ENCODE measurements at places on chromosomes 7 and 10.
A peak's percentile ranks its signal among the peaks of the same experiment; 100 is the strongest.

GRCh38 chr10:128571745-128572144, 445.5 kb upstream of the MKI67 start:
- no peak for DNase-seq

DNA sequence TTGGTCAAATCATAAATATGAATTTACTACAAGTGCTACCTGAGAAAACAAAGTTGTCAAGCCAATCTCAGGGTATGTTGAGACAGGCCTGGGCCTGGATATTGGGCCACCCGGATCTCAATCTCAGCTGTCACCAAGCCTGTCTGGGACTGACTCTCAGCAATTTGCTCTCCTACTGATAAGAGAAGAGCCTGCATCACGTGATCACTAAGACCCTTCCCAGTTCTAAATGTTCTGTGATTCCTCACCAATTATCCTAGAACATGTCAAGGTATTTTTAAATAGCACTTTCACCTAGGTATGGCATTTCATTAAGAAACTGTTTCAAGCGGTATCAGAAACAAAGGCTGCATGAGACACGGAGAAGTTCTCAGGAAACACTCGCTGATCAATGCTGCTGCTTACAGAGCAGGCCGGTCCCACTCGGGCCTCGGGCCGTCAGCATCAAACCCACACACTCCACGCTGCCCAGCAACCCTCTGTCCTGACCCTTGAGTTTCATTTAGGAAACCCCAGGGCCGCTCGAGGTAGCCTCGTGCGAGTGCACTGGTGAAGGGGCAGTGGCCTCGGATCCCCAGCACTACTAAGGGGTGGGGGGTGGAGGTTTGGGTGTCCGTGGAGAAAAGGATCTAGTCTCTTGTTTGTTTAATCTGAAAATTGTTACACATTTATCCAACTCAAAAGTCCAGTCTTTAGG, 4.1 kb downstream of the KLF6 start:
- no peak for DNase-seq

DNA sequence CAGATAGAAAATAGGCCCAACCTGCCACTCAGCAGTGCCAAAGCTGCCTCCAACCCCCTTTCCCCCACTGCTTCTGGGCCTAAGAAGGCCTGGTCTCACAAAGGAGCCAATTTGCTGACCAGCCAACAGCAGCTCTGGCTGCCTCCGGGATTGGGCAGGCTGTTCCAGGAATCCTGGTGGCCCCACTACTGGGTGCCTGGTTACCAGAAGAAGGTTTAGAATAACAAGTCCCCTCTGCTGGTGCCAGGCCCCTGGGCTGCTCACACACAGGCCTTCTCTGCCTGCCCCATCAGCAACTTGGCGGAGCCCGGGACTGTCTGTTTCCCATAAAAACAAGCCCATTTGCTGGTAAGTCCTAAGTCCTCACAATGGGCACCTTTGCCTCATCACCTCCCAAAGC, 1.2 kb downstream of the PHKG1 start:
- no peak for DNase-seq

DNA sequence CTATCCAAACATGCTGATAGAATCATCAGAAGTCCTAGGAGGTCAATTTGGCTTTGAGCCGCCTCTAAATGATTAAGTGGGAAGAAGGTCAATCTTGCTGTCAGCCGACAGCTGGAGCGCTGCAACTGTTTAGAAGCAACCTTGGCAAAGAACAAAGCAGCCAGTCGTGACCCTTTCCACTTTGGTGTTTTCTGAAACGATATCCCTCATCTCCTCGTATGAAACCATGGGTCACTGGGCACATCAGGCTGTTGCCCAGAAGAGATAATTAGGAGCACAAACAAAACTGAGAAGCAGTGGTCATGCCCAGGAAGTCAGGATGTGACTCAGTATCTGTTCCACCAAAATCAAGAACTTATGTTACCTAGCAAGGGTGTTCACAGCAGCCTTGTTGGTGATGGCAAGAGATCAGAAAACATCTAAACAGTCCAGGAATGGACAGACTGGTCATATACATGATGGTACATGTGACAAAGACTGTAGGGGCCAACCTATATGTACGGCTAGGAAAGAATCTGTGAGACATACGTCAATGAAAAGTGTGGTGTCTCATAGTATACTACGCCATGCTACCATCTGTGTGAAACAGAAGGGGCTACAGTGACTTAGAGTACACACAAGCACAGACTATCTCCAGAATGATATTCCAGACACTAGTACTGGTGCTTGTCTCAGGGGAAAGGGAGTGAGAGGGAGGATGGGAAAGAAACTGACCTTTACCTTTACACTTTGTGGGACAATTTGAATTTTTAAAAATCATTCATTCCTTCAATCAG, 22.4 kb downstream of the STN1 start:
- DNase-seq: no peak

DNA sequence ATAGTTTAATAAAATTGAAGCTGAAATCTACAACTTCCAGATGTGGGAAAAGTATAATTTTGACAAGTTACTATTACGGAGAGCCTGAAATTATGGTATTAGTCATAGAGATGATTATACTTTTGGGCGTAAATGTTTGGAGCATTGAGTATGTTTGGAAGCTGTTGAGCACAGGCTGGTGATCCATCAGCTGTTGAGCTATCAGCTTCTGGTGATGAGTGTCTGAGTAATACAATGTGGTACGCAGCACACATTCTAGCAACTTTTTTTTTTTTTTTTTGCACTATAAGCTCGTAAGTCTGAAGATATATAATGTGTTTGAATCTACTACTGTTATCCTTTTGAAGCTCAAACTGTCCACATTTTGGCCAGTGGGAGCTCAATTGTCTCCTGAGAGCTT, 123.4 kb downstream of the ATE1 start:
- no peak for DNase-seq

GRCh38 chr7:80678707-80679106, 40.3 kb downstream of the CD36 start:
- no peak for DNase-seq

- DNase-seq: no peak
Observed at GRCh38 chr10:62851442-62851841, 35.3 kb upstream of the EGR2 start.

DNA sequence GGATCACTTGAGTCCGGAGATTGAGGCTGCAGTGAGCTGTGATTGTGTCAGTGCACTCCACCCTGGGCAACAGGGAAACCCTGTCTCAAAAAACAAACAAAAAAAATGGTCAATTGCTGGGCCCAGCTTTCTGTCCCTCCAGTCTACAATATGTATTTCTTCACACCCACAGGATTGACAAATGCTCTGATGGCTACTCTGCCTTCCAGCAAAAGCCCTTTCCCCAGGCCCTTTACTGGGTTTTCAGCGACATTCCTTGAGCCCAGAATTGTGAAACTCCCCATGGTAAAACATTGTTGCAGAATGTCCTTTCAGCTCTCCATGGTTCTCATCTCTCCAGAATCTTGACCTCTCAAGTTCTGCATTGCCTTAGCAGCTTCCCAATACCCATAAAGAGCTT, 23.7 kb upstream of the TNKS2 start:
- no peak for DNase-seq

DNA sequence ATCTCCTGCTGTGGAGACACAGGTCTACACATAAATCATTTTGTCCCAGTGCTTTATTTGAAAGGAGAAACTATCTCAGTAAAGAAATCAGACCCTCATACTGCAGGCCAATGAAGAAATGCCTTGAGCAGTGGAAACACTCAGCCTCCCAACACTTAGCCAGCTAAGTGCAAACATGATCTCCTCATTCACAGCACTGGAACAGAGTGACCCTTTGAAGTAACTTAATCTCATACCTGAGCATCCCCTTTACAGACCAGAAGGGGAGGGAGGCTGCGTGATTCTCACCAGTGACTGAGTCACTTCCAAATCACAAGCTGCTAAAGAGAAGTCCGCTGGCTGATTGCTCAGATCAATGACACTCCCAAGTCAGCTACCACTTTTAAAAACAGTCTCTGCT, 4.5 kb downstream of the CHST15 start:
- DNase-seq: no peak

GRCh38 chr7:158672975-158673374, 31.6 kb downstream of the NCAPG2 start:
- no peak for DNase-seq

DNA sequence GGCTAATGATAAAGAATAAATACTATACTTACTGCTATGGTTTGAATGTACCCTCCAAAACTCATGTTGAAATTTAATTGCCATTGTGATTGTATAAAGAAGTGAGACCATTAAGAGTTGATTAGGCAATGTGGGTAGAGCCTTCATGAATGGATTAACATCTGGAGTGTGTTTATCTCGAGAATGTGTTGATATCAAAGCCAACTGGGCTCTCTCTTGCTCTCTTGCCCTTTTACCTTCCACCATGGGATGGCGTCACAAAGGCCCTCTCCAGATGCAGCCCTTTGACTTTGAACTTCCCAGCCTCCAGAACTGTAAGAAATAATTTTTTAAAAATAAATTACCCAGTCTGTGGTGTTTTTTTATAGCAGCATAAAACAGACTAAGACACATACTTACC, 50.1 kb upstream of the GHITM start:
- DNase-seq: no peak

GRCh38 chr10:99921948-99922347, 87.8 kb downstream of the DNMBP start:
- no peak for DNase-seq

- DNase-seq: no peak
Observed at GRCh38 chr7:45084336-45084735, 4.4 kb downstream of the NACAD start.

DNA sequence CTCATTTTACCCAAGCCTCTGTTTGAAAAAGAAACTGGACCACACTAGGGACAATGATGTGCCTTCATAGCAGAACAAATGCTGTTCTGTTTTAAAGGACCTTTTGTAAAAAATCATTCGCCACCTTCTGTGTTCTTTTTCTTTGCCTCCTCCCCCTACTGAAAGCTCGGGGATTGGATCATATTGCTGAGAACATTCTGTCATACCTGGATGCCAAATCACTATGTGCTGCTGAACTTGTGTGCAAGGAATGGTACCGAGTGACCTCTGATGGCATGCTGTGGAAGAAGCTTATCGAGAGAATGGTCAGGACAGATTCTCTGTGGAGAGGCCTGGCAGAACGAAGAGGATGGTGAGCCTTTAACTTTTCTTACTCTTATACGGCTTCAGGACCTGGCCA, 62.2 kb downstream of the POLL start:
- DNase-seq: no peak

- no peak for DNase-seq
Observed at GRCh38 chr7:7792056-7792455, 73.6 kb upstream of the RPA3 start.

DNA sequence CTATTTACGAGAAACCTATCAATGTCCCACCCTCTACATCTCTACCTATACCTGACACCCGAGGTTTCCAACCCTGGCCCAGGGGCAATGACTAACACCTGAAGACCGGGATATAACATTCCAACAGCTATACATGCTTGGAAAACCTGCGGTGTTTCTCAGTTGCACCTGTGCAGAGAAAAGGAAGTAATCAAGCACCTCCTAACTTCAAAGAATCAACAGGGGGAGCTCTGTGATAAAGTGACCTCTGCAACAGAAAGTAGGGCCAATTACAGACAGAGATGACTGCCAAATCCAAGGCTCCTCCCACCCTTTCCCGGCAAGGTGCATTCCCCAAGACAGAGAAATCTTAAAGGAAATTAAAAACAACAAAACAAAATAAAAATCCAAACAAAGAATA, 41.3 kb downstream of the CCDC6 start:
- DNase-seq: peak; percentile 19

- no peak for DNase-seq
Observed at GRCh38 chr7:128941323-128941890, 3.7 kb downstream of the IRF5 start.

GRCh38 chr10:70528741-70529362, 50.3 kb downstream of the PALD1 start:
- DNase-seq: no peak

DNA sequence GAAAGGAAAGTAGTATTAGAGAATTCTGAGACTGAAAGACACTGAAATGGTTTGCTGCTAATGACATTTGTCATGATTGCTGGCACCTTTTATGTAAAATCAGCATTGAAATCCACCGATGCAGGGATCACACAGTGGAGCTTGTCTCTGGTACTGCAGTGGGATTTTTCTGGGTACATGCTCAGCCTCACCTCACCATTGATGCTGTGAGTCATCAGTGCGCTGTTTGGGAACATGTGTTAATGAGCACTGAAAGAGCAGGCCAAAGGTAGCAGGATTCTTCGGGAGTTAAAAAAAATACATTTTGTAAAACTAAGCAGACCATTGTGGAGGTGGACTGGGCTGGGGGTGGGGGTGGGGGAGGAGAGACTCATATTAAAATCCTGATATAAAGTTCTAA, 174.9 kb downstream of the CREB5 start:
- DNase-seq: no peak
